ENCODE measurements at places on chromosomes 7 and 10.

DNA sequence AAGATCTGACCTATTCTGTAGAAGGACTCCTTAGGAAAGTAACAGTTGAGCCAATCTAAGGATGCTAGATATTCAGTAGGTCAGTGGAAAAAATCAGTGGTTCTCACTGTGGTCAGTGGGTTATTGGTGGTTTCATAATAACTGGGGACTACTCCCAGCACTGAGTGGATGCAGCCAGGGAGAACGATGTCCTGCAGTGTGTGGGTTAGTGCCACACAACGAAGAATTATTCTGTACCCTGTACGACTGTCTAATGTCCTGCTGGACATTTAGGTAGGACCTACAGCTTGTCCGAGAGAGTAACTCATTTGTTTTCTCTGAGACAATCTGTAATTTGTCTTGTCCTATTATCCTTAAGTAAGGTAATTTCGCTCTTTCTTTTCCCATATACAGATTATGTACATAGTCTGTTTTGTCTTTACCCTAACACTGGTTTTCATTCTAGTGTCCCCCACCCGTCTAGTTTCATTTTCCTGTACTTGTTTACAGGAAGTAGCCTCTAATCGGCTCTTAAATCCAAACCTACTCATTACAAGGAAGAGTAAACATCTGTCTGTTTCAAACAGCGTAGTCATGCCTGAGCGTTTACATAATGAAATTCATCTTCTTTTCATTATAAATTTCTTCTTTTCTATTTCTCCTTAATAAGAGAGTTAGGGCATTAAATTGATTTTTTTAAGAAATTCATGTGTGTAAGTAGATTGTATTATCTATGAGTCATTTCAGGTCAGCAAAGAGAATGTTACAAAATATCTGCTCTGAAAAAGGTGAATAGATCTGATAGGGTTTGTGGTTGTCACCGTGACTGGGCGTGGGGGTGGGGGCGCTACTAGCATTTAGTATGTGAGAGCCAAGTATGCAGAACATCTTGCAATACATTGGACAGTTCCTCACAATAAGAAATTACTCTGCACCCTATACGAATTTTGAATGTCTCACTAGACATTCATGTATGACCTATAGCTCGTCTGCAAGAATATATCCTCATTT is 8.3 kb upstream of the ZC3HAV1L start:
- no peak for DNase-seq

DNA sequence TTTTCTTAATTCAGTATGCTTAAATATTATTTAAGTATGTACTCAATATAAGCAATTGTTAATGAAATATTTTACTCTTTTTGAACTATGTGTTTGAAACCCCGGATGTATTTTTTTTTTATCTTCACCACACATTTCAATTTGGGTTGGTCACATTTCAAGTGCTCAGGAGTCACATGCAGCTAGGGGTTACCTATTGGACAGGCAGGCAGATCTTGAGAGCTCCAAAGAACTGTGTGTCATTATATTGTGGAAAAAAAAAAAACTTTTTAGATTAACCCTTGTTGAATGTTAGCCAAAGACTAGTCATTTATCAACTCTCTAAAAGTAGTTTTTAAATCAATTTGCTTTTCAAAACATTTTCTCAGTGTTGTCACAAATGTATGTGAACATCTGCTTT is 37.2 kb downstream of the IKZF1 start:
- DNase-seq: no peak

DNA sequence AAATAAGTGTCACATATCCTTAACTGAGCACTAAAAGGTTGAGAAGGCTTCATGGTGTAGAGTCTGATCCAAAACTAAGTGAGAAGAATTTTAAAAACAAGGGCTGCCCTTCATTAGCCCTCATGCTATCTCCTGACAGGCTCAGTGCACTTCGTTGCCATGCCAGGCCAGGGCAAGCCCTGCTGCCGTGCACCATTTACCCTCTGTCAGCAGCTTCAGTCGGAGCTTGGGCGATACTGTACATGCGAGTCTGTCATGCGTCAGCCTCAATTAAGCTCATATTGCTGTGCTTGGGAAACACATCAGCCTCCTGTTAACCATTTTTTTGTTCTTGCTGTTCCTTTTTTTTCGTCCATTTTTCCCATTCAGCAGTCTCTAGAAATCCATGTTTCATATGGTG is 166.6 kb downstream of the VTI1A start:
- DNase-seq: no peak

DNA sequence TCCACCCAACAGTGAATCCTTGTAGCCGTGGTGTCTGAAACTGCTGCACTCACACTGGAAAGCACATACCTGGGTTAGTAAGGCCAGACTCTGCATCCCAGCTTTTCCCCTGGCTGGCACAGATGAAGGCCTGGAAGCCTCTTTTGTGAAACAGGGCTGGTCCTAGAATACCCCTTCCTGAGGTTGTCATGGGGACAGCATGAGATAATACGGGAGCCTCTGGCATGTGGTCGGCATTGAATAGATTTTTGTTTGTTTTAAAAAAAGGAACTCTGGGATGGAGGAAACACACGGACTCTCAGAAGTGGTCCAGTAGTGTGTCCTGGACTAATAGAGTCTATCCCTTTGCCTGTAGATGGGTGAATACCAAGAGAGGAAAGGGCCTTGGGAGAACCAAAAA is 129.7 kb downstream of the TMEM178B start:
- no peak for DNase-seq

- DNase-seq: no peak
Measured at GRCh38 chr10:102752266-102752930, 8.7 kb downstream of the WBP1L start.

- DNase-seq: no peak
Measured at GRCh38 chr7:23852135-23852534, 142.1 kb downstream of the STK31 start.

- DNase-seq: no peak
Measured at GRCh38 chr10:88113657-88114272, 250.3 kb downstream of the PTEN start.

GRCh38 chr10:29730969-29731368 is 96.2 kb upstream of the SVIL start:
- DNase-seq: no peak

GRCh38 chr10:36263871-36264270 is 621.8 kb upstream of the FZD8 start:
- no peak for DNase-seq

DNA sequence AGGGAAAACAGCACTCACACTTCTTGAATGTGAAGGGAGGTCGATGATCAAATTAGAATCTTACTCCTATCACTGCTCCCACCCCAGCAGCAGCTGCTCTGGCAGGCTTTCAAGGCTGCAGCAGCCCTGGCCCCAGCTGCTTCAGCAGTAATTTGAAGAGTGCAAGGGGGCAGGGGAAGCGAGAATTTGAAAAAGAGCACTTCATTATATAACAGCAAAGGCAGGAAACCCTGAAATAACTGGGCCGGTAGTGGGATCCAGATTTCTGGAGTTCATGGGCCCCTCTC is 44.9 kb downstream of the MYPN start:
- no peak for DNase-seq

DNA sequence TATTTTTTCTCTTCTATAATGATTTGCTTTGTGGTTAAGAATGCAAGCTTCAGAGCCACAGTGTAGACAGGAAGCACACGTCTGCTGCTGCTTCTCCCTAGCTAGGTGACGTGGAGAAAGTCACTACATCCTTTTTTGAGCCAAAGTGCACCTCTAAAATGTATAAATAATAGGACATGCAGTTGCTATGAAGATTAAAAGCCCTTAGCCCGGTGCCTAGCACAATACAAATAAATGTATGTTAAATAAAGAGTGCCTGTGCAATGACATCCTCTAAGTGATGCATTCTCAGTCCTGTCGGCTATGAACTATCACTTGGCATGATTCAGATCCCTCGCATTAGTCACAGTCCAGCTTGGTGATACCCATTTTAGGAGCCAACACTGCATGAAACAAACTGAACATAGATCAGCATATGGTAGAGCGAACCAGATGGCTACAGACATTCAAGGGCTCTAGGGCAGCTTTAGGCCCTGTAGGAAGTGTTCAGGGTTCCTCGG is 4.8 kb upstream of the TRDMT1 start:
- no peak for DNase-seq

DNA sequence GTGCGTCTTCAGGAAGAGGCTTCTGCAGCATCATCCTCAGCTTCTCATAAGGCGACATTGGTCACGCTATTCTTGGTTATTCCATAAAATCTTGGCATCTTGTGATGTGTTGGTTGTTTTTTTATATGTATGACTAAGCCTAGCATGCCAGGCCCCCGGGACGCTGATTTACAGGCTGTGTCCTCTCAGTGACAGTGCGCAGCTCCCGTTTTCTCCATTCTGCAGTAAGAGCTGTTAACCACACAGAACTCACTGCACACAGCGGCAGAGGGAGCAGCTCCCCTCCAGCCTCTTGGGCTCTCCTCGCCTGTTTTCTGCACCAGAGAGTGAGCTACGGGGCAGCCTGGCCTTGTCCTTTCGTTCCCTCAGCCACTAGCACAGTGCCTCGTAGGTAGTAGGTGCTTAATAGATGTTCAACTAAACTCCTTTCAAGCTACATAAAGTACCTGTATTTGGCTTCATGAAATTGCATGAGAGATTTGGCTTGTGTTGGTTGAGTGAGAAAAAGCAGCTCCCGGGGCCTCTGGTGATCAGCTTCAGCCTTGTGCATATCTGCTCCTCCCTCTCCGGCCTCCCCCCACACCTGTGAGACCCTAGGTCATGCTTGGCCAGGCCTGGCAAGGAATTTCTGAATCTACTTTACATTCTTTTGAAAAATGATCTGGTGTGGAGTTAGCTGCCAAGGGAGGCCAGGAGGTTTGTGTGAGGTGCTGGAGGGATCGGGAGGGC is 116.2 kb downstream of the WDR37 start:
- no peak for DNase-seq

DNA sequence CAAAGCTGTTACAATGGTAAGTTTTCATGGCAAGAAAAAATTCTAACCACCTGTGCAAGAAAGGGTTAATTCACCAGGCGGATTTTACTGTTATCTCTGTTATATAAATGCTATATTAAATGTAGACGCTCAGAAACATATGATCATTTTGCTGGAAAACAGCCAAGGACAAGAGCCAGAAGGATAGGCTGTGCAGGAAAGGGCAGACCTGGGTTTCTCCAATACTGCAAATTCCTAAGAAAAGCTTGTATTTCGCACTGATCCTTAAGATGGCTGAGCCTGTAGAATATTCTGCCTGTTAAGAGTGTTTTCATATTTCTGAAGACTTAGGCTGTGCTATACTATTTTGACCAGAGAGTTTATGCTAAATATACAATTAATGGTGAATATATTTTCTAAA is 564.1 kb upstream of the KCND2 start:
- no peak for DNase-seq

DNA sequence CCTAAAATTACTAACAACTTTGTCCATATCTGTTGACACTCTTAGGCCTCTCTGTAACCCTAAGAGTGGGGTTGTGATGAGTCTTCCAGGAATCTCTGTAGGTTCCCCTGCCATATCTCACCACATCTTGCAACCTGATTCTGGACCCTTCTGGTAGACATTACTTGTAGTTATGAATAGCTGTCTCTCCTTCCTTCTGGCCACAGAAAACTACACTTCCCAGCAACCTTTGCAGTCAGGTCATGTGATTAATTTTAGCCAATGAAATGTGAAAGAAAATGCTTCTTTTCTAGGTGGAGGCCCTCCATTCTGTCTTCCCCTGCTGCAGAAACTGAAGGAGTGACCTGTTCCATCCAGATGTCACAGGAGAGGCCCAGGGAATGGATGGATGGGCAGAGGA is 147.6 kb upstream of the AOAH start:
- no peak for DNase-seq

DNA sequence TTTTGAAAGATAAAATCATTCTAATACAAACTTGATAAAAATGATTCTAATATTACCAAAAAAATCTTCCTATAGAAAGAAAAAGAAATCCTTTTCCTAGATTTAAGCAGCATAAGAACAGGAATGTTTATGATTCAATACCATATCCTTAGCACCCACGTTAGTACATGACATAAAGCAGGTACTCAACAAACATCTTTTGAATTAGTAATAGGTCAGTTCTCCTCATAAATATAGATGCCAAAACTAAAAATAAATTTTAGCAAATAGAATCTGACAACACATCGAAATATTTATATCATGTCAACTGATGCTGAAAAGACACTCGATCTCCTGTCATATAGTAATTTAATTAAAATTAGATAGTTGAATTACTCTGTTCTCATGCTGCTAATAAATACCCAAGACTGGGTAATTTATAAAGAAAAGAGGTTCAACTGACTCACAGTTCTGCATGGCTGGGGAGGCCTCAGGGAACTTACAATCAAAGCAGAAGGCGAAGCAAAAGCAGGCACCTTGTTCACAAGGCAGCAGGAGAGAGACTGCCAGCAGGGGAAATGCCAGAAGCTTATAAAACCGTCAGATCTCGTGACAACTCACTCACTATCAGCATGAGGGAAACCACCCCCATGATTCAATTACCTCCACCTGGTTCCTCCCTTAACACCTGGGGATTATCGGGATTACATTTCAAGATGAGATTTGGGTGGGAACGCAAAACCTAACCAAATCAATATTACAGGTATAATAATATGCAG is 191.8 kb downstream of the HTR7 start:
- no peak for DNase-seq

- no peak for DNase-seq
Measured at GRCh38 chr10:102765336-102765735, 21.6 kb downstream of the WBP1L start.

GRCh38 chr7:133386205-133386604 is 133.3 kb downstream of the EXOC4 start:
- no peak for DNase-seq

DNA sequence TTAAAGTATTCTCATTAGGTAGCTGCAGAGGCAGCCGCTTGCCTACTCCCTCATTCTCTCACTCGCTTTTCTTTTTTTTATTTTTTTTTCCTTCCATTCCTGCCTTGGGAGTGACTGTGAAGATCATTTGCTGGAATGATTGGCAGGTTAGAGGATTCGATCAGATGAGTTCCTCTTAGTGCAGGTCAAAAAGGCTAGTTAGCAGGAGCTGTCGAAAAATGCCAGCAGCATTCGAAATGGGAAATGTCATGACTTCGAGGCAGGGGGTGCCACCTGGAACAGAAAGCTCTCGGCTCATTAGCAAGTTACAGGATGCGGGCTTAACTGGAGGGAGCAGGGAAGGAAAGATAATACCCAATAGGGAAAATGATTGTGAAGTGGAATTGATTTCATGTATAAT is 137.5 kb upstream of the FZD1 start:
- DNase-seq: no peak

- no peak for DNase-seq
Measured at GRCh38 chr7:27254625-27255024, 12.0 kb downstream of the EVX1 start.

Measured in nucleus accumbens (tissue), 56 donors.